NAMALWA (cell line): ENCODE measurements at places on chromosomes 1 and 21.
A peak's percentile ranks its signal among the peaks of the same experiment; 100 is the strongest.

GRCh38 chr1:22340873-22341272 lies 110.8 kb upstream of the ZBTB40 start:
- no peak for DNase-seq

DNA sequence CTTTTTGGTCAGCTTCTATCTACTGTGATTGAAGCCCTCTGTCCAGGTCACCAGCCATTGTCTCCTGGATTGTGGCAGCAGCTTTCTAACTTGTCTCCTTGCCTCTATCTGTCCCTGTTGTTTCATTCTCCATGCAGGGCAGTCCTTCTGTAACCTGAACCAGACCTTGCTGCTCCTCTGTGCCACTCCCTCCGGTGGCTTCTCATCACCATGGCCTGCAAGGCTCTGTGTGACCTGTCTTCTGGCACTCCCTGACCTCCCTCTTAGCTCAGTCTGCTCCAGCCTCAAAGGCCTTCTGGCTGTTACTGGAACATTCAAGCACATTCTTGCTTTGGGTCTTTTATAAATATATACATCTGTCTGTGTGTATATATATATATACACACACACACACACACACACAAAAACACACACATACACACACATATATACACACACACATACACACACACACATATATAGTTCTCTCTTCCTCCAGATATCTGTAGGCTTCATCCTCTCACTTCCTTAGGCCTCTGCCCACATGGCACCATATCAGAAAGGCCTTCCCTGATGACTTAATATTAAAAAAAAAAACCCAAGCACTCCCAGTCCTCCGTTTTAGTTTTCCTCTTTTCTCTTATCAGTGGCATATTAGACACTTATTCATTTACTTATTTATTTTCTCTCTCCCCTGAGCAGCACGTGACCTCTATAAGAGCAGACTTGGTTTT lies 21.2 kb upstream of the JUN start:
- no peak for DNase-seq

- no peak for DNase-seq
Measured at GRCh38 chr1:177002891-177003290, 161.6 kb downstream of the ASTN1 start.

DNA sequence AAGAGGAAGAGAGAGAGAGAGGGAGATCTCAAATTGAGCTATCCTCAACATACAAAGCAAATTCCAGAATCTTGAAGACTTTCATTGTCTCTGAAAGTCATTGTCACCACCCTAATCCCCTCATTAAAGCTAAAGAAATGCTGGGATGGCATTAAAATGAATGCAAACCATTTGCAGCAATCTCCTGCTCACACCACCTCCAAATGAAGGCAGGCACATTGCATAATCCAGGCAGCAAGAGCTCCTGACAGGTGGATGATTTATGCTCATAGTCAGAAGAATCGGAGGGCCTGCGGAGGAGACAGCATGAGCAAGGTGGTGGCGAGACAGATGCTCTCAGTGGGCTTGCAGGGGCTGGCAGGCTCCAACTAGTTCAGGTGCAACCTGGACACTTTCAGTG lies 90.2 kb downstream of the ESRRG start:
- DNase-seq = no peak

DNA sequence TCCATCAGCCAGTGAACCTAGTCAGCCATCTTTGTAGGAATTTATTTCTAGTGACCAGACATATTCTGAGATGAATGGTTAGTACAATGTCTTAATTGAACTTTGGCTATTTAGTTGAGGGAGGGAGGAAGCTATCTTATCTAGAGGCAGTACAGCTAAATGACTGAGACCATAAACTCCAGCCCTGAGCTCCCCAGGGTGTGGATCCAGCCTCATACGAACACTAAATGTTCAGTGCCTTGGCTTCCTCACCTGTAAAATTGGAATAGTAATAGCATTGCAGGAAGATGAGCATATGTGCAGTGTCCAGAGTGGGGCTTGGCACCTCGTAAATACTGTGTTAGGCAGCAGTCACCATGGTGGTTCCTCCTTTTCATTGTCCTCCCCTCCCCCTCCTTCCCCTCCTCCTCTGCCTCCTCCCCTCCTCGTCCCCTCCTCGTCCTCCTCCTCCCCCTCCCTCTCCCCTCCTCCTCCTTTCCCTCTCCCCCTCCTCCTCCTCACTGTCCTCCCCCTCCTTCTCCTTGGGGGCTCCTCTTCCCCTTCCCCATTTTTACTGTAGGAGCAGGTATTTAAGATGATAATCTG lies 108.2 kb downstream of the GALNT2 start:
- DNase-seq = no peak

DNA sequence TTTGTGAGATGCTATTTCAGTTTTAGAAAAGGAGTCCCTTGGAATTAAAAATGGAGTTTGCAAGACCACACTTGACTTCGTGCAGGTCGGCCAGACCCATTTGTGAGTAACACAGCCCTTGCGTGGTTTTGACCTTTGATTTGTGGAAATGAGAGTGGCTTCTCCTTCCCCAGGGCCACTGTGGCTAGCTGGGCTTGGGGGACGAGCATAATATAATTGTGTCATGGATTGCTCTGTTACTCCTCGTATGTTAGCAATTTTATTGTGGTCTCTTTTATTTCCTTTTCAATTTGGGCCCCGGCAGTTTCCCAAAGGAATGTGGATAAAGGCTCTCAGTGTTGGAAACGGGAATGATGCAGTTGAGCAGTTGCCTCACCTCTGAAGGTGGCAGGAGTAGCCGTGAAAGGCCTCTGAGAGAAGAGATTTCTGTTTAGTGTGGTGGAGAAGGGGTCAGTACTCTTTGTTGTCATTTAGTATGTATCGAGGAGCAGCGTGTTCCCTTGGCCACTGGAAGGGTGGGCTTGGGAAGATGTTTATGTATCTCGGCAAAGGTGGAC lies 194.6 kb downstream of the PBX1 start:
- DNase-seq = no peak

DNA sequence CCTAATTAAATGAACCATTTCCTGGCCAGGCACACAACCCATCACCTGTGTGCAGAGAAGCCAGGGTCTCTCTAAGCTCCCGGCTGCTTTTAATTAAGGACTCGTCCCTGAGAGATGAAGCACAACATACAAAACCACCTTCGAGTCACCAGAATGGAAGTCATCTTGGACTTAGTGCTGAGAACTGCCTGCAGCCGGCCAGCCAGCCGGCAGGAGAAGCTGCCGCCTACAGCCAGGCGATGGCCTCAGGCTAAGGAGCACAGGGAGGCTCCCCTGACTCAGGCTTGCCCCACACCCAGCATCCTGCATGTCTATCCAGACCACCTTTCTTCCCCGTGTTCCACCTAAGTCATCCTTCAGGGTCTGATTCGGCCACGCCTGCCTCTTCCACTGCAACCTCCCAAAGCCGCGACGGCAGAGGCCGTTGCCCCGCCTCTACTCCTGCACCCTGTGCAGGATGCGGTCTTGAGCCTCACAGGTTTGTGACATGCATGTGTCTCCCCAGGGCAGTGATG lies 83.6 kb downstream of the SLC66A1 start:
- no peak for DNase-seq

DNA sequence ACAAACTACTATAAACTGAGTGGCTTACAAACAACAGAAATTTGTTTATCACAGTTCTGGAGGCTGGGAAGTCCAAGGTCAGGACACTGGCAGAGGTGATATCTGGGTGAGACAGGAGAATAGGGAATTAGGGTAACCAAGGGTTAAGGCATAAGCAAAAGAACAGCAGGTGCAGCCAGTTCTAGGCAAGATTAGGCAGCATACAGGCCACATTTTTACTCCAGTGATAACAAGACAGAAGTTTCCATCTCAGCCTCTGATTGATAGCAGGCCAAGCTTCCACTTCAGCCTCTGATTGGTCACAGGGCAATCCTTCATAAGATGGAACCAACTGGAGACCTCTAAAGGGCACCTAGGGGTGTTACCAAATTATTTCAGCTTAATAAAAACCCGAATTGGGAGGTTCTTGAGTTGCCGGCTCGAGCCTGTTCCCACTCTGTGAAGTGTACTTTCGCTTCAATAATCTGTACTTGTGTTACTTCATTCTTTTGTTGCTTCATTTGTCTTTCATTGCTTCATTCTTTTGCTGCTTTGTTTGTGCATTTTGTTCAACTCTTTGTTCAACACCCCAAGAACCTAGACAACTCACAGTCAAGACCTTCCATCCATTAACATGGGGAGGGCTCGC lies 185.6 kb downstream of the TOMM20 start:
- DNase-seq = no peak

DNA sequence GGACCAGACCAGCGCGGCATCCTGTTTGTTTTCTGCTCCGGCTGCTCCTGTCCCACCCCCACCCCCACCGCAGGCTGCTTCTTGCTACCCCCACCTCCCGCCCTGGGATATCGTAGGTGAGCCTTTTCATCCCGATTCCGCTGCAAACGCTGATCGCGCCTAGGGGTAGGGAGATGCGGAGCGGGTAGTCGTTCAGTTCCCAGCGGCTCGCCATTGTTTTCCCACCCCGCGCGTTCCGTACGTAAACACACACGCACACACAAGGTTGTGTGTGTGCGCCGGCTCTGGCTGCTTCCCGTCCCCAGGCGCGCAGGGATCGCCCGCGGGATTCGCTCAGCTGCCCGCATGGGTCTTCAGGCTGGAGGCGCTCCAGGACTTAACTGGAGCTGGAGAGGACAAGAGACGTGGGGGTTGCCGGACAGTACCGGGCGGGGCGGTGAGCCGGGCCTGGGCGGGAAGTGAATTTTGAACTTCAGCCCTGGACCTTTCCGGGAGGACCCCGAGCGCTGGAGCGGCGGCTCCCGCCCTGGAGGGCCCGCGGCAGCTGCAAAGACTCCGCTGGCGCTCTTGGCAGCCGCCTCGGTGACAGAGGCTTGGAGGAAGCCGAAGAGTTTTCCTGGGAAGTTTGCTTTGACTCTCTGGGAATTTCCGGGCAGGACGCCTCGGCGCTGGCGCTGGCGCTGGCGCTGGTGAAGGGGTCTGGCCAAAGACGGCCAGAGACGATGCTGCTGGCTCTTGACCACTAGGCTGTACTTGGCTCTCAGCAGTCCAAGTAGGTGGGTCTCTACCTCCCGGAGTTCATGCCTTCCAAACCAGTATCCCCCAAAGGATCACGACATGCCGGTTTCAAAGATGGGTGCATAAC lies 1.6 kb downstream of the SOX13 start:
- DNase-seq = no peak

GRCh38 chr1:178953538-178954324 lies 72.0 kb upstream of the FAM20B start:
- DNase-seq = no peak

GRCh38 chr1:221759436-221759835 lies 17.5 kb upstream of the DUSP10 start:
- no peak for DNase-seq

DNA sequence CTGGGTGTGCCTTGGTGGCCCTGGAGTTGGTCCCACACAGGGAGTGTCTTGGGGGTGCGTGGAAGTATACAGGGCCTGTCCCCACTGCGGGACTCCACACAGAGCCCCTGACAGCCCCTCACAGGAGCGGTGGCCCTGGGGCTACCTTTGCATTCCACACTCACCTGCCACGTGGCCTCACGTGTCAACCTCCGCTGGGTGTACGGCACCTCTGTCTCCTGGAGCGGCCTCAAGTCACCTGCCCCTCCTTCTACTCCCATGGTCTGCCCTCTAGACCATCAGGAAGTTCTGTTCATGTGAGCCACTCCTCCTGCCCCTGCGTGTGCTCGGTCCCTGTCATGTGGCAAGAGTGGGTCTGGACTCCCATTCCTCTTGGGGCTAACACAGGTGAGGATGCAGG lies 58.6 kb downstream of the FAAP20 start:
- no peak for DNase-seq

DNA sequence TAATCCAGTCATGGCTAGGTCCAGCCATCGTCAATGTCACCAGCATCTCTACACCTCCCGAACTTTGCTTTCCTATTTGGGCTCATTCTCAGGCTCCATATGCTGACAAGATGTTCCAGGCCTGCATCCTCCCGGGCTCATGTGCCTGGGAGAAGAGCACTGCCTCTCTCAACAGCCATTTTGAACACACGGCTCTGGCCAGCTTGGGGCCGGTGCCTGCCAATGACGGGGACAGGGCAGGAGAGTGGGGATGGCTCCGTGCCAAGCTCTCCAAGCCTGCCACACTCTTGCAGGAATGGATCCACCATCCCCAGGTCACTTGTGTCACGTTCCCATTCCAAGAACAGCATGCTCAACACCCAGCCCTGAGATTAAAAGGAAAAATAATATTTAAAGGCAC lies 61.4 kb upstream of the PAX7 start:
- DNase-seq = no peak

DNA sequence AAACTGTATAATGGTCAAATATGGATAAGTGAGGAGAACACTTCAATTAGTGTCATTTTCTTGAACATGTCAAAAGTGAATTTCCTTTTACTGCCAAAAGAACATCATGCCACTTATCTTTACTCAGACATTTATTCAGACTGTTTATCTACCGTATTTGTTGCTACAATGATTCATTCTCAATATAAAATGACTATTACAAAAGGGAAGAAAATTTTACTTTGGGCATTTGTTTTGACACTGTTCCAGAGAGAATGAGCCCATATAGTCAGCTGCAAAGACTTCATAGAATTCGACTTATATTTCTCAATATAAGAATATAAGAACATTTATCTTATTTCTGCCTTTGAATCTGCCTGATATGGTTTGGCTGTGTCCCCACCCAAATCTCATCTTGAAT lies 1699.1 kb downstream of the BRINP3 start:
- DNase-seq = no peak

- DNase-seq = no peak
Measured at GRCh38 chr21:15667010-15667409, 62.8 kb upstream of the USP25 start.

DNA sequence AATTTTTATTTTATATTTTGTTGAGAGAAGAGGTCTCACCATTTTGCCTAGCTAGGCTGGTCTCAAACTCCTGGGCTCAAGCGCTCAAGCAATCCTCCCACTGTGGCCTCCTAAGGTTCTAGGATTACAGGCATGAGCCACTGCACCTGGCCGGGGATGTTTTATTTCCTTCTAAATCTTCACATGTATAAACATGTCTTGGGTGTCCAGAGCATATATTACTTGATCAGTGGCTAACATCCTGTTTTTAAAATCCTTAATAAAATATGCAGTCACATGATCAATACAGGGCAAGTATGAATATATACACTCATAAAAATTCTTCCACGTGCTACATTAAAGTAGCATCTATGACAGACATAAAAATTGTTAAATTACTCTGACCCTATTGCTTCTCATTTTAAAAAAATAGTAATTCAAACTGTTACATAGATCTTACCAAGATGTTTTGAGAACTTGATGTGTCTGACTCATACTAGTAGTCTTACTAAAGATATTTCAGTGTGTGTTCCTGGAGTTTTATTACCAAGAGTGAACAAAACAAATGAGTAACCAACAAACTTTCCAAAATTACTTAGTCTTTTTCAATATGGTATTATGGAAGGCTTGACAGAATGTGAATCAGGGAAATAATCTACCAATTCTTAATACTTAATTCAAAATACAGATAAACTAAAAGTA lies 222.5 kb downstream of the SLC45A1 start:
- no peak for DNase-seq

DNA sequence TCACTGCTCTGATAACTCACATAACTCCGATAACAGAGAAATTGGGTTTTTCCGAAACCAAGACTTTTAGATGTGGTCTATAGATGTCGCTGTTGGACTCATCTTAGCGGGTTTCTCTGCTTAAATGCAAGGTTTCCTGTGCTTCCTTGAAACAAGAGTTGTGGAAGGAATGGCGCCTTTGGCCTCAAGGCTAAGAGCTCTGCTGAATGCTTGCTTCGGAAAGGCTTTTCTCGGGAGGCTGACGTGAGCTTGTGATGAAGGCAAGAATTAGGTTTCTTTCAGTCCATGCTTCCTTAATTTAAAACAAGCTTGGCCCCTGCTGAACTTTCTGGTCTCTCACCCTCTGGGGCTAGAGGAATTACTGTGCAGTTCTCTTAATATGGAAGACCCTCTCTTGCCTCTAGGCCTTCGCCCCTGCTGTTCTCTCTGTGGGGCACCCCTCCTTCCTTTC lies 113.5 kb downstream of the MAP3K21 start:
- peak; percentile 58 for DNase-seq
